ENCODE measurements at places on chromosomes 4 and X.

GRCh38 chrX:40061005-40061404, 36.8 kb downstream of the BCOR start:
- no peak for DNase-seq

- no peak for DNase-seq
Measured at GRCh38 chr4:165398570-165398969, 19.8 kb downstream of the CPE start.

- peak; percentile 59 for DNase-seq
Measured at GRCh38 chr4:48173056-48173991, 39.3 kb upstream of the TXK start.

GRCh38 chr4:113973345-113973744, 6.1 kb downstream of the ARSJ start:
- DNase-seq: no peak

GRCh38 chr4:113678641-113679040, 82.9 kb downstream of the CAMK2D start:
- no peak for DNase-seq

GRCh38 chr4:4437798-4438470, 51.0 kb downstream of the NSG1 start:
- no peak for DNase-seq

DNA sequence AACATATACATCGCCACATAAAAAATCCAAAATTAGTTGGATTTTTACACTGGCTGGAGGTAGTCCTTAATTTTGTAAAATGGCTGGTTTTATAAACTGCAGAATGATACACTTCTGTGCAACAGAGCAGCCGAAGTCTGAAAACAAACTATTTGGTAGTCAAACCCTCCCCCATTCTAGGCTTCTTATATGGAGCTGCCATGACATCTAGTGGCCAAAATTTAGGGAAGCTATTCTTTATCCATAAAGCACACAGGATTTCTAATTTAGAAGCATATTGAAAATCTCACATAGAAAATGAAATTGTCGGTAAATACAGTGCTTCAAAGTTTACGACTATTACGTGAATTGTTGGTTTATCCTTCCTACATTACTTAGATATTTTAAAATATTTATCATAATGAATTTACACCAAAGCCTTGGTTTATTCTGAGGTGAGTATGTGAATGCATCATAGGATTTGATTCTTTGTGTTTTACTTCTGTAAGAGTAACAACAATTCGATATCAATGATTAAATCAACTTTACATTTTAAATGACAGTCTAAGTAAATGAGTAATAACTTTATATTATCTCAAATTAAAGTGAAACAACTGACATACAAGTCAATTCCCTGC, 113.4 kb upstream of the FAM241A start:
- DNase-seq: peak; percentile 79

DNA sequence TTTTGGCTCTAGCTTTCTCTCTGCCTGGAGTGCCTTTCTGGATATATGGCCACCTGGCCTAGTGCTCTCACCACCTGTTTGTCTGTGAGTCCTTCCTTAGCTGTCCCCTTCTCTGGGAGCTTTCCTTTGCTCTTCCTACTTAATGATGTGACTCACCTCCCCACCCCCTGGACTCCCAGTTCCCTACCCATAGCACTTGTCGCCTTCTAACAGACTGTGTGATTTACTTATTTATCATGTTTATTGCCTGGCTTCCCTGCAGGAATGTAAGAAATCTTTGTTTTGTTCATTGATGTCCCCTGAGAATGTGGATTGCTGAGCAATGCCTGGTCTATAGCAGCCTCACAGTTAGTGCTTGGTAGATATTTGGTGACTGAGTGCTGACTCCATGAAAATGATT, 18.9 kb downstream of the ADD1 start:
- peak; percentile 56 for DNase-seq

DNA sequence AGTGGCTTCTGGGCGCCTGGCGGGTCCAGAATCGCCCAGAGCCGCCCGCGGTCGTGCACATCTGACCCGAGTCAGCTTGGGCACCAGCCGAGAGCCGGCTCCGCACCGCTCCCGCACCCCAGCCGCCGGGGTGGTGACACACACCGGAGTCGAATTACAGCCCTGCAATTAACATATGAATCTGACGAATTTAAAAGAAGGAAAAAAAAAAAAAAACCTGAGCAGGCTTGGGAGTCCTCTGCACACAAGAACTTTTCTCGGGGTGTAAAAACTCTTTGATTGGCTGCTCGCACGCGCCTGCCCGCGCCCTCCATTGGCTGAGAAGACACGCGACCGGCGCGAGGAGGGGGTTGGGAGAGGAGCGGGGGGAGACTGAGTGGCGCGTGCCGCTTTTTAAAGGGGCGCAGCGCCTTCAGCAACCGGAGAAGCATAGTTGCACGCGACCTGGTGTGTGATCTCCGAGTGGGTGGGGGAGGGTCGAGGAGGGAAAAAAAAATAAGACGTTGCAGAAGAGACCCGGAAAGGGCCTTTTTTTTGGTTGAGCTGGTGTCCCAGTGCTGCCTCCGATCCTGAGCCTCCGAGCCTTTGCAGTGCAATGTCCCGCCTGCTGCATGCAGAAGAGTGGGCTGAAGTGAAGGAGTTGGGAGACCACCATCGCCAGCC, at the start of gene ATOH1:
ATOH1 (plus strand) TSS at position 422 of the 663 bp plus-strand sequence; CDS start at position 596, 174 bp downstream.
- DNase-seq: peak; percentile 5

Data from suppressor macrophage treated with lipopolysaccharide for 1 hour (primary cell).